ENCODE measurements at places on chromosomes 13 and 19.

DNA sequence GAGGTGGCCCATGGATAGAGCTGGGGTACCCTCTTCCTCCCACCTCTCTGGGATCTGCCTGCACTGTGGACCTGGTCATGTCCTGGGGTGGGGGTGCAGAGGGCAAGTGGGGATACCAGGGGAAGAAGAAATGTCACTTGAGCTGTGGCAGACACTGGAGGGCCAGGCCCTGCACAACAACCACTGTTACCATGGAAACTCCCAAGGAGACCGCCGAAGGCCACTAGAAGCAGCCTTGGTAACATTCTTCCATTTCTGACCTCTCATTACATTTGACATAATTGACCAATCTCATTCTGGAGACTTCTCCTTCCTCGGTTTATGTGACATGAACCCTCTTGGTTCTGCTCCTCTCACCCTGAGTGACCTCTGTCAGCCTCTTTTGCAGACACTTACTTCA lies 179.9 kb upstream of the SERP2 start:
- no peak for DNase-seq

DNA sequence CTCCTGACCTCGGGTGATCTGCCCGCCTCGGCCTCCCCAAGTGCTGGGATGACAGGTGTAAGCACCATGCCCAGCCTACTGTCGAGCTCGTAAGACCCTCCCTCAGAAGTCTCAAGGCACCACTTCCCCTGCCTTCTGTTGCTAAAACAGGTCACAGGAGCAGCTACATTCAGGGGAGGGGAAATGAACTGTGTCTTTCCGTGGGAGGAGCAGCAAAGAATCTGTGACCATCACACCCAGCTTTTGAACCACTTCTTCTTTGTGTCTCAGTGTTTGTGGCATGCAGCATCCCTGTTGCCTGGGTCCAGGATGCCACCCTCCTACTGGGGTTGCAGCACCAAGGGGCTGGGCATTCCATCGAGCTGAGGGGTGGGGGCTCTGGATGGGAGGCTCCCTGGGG lies 7.7 kb upstream of the CSNK1G2 start:
- no peak for DNase-seq

- peak; percentile 46 for DNase-seq
Observed at GRCh38 chr19:17281391-17282304, at the start of gene ANKLE1. Gene ANKLE1, plus strand, starts transcription at chr19:17281901. Its CDS starts 20 bp downstream, at chr19:17281921.

GRCh38 chr19:35285095-35285449 lies 2.7 kb downstream of the HAMP start:
- DNase-seq = no peak

DNA sequence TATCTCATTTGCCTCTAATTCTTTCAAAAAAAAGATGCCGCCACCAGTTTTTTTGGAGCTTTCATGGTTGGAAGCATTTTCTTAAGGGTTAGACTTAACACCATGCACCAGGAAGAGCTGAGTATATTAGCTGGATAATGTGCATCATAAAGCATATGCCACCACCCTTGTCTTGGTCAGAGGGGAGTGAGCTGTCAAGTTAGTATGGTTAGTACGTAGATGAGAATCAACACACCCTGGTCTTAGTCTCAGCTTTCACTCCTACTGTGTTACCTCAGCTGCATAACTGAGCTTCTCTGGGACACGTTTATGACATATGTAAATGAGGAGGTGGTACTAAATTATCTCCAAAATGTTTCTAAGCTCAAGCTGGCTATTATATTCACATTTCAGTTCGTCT lies 415.6 kb downstream of the DCT start:
- no peak for DNase-seq

- no peak for DNase-seq
Observed at GRCh38 chr13:95624020-95624419, 20.5 kb downstream of the DZIP1 start.

GRCh38 chr19:47758443-47758804 lies 13.1 kb downstream of the NOP53 start:
- no peak for DNase-seq

GRCh38 chr13:61135583-61135982 lies 280.1 kb downstream of the PCDH20 start:
- DNase-seq = no peak

DNA sequence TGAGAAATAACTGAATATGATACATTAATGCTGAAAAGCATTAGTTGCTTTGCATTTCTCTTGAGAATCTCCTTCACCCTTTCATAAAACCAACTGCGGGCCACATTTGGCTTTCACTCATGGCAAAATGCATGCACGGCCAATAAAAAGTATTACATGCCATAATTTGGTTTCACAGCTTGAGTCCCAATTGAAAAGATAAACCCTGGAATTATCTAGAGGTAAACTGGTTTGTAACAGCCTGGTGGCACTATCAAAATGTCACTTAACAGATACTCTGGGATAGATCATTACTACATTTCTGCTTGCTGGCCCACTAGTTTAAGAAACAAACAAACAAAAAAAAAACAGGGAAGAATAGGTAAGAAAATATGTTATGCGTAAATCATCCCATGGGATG lies 3.9 kb downstream of the OBI1 start:
- no peak for DNase-seq

GRCh38 chr13:92573467-92574057 lies 653.0 kb upstream of the GPC6 start:
- DNase-seq = no peak

DNA sequence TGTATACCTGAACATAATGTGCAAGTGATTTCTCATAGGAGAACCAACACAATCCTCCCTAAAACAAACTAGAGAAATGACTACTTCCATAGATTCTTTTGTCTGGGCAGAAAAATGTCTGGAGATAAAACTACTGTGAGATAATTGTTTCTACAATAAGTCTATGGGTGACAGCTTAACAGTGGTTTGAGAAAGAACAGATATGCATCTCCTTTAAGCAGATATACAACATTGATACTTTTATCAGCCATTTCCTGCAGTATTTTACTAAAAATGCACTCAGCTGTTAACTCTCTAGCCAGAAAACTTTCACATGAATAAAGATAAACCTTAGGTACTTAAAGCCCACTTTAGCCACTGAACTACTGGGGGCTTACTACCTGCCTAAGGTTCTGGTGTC lies 1132.4 kb downstream of the EFNB2 start:
- no peak for DNase-seq

DNA sequence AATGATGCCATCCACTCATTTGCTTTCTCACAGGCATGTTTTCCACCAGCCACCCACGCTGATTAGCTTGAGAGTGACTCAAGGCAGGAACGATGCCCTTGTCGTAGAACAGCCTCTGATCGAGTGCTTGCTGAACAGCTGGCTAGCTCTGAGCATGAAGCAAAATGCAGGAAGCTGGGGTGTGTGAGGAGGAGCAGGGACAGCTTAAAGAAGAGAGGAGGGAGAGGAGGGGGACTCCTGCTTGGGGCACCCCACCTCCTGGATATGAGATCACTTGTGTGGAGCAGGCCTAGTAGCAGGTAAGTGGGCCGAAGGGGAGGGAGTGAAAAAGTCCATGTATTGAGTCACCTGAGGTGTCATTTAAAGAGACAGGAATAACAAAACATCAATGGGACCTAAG lies 48.8 kb downstream of the IRS2 start:
- DNase-seq = no peak

DNA sequence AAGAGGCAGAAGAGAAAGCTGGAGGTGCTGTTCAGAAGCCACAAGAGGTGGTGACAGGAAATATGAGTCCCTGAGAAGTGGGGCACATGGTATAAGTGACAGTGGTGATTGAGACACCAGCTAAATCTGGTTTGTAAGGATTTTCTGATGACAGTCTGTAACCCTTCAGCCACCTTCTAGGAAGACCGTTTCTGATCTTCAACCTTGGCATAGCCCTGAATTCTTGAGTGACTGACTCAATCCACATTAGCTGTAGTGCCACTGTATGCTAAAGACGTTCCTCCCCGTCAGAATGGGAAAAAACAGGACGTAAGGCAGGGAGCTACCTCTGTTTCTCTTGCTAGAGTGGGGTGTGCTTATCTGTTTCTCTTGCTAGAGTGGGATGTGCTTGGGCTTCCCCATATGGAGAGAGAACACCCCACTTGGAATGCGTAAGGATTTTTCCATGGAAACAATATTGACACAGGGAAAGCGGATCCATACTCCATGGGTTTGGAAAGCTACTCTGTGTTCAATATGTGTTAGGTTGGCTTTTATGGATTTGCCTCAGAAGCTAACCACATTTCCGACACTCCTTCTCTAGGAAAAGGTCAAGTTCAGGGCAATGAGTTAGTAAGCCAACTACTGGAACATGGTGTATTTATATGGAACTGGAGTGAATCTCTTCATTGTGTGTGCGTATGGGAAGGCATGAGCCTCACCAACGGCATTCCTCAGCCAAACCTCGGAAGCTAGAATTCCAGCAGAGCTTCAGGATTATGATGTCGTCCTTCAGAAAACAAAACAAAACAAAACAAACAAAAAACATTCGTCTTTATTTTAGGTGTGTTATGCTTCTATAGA lies 948.8 kb upstream of the SLC10A2 start:
- no peak for DNase-seq

DNA sequence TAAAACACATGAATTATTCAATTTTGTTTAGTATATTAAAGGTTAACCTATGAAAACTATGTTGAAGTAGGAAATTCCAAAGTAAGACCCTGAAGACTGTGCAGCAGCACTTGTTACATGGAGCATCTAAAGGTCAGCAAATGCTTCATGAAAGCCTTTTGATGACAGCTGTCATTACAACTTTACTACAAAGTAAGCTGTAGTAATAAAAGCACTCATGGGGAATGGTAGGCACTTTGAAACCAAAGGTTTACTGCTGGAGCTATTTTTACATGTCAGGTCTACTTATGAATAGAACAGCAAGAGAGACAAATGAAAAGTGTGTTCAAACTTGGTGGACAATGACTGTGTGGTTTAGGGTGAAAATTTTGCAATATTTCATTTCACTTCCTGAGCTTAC lies 672.5 kb upstream of the PCDH20 start:
- DNase-seq = no peak

DNA sequence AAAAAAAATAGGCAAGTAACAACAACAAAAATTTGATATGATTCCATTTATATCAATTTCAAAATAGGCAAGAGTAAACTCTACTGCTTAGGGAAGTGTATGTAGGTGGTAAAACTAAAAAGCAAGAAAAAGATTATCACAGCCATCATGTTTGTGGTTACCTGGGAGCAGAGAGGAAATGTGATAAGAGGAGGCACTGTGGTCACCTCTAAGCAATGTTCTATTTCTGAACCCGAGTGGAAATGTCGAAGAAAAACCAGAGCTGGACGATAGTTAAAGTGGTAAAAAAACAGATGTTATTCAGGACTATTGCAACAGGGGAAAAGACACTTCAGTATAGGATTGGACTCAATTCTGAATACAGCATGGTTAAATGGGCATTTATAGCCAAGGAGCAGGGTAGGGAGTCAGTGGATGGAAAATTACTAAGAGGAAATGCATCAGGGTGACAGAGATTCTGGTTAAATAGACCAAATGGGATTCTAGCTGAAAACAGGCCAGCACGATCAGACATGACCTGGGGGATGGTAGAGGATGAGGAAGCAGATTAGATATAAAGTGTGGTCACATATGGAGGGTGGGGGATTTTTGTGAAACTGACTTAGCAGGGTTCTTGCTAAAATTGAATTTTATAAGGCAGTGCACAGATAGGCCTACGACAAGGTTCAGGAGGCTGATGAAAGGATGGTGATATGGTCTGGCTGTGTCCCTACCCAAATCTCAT lies 6.0 kb upstream of the TEX30 start:
- DNase-seq = no peak

GRCh38 chr19:13890136-13890535 lies 13.2 kb downstream of the NANOS3 start:
- DNase-seq = no peak

GRCh38 chr19:14033946-14034345 lies 2.4 kb downstream of the IL27RA start:
- no peak for DNase-seq

DNA sequence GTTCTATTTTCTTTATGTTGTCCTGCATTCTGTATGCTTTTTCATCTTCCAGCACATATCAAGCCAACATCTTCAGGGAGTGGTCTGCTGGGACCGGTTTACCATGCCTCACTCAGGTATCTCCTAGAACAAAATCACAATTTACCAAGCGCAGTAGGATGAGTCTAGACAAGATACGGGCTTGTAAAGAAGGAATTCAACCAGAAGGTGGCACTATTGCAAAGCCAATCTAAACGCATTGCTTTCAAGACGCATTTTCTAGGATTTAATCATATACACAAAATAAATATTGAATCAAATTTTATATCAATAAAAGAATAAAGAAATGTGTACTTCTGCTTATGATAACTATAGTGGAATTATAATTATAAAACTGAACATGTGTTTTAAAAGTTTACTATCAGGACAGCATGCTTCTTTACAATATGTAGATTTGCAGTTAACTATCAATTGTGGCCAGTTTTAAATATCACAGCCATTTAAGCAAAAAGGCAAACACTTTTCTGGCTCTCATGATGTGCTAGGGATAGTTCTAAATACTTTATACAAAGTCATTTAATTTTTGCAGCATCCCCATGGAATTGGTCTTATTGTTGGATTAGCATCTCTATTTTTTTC lies 16.1 kb upstream of the TPP2 start:
- no peak for DNase-seq

DNA sequence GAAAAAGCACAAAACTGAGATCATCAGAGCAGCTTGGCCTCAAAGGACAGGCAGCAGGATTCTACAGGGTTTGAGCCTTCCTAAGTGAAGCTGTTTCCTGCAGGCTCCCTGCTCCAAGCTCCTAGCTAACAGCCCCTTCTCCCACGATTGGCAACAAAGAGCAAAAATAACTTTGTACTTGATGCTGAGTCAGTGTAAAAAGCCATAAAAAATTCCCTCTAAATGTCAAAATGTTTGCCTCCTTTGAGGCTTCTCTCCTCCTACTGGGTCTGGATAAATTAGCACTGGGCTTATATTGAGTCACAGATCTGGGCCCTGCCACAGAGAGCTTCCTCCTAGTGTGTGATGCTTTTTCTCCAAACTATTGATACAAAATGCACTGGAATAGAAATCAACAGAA lies 153.3 kb downstream of the TNFRSF19 start:
- DNase-seq = no peak

- DNase-seq = no peak
Observed at GRCh38 chr13:92270990-92271389, 872.6 kb downstream of the GPC5 start.

- DNase-seq = no peak
Observed at GRCh38 chr19:45049073-45049736, 10.4 kb downstream of the CLASRP start.

GRCh38 chr13:55345224-55345623 lies 1795.5 kb upstream of the PRR20A start:
- DNase-seq = no peak

GRCh38 chr19:2213799-2214198 lies 22.3 kb downstream of the PLEKHJ1 start:
- DNase-seq = no peak
